Ovary (tissue), 10 donors: ENCODE measurements at places on chromosomes 7 and 10. TPM values are rescaled to one million over a fixed set of nuclear protein-coding genes. Genes with fewer than 3 reads are reported as not detected.

DNA sequence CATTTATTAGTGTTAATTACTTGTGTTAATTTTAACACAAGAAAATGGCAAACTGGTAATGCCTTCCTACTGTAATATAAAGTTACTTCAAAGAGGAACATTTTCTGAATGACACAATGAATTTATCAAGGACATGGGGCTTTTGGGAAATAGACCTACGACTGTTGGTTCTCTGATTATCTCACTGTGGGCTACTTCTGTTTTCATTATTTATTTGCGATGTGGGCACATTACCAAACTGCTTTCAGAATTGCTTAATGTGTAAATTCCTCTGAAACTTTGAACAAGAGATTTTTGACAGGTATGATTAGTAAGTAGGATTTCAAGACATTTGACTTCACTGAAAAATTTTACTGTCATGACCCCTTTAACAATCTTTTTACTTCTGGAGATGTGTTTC lies 535.6 kb downstream of the CNTNAP2 start:
- no peaks in the 10 kb centered on the region for H3K36me3 ChIP-seq
- H3K27ac ChIP-seq: no peak overlapping the region
- DNase-seq: no peak
- no peak overlapping the region for H3K4me3 ChIP-seq
- no peaks in the 10 kb centered on the region for H3K27me3 ChIP-seq
- H3K4me1 ChIP-seq: no peaks in the 10 kb centered on the region

GRCh38 chr7:20450536-20450935 lies 119.8 kb downstream of the ITGB8 start:
- no peak for DNase-seq
- H3K36me3 ChIP-seq: no peaks in the 10 kb centered on the region
- H3K27ac ChIP-seq: no peak overlapping the region
- no peak overlapping the region for H3K4me3 ChIP-seq

DNA sequence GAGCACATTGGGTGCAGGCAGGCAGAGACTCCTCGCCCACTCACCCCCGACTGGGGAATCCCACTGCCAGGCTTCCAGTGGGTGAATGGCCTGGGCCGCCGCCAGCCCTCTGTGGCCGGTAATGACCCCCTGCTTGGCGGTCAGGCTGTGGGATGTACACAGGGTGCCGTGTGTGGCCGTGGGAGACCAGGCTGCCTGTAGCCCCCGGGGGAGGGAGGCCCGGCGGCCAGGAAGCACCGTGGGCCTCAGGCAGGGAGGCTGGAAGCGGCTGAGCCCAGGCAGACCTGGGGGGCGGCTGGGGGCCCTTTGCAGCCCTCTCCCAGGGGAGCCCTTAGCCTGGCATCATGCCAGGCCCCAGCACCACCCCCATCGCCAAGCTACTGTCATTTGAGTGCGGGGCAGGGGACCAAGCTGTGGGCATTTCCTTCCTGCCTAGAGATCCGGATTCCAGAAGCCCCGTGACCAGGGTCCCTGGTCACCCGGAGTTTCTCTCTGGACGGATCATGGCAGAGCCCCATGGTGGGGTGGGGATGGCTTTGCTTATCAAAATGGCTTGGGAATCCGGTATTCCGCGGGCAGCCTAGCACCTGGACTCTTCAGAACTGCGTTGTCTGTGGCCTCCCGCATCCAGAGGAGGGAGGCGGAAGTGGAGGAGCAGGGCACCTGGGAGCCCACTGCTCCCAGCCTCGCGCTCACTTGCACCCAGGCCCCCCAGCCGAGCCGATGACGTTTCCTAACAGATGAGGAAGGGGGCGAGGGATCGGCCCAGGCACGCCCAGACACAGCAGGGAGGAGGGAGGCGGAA lies 1.1 kb downstream of the TTYH3 start:
- peak; percentile 82 for DNase-seq
- peak overlapping the region; percentile 66 for H3K27ac ChIP-seq
- peaks cover 22% of the 10 kb centered on the region for H3K4me1 ChIP-seq
- no peaks in the 10 kb centered on the region for H3K27me3 ChIP-seq
- no peaks in the 10 kb centered on the region for H3K36me3 ChIP-seq

- H3K27ac ChIP-seq: no peak overlapping the region
- no peaks in the 10 kb centered on the region for H3K36me3 ChIP-seq
- no peak for DNase-seq
Observed at GRCh38 chr10:116490028-116490662, 55.6 kb upstream of the PNLIP start.

DNA sequence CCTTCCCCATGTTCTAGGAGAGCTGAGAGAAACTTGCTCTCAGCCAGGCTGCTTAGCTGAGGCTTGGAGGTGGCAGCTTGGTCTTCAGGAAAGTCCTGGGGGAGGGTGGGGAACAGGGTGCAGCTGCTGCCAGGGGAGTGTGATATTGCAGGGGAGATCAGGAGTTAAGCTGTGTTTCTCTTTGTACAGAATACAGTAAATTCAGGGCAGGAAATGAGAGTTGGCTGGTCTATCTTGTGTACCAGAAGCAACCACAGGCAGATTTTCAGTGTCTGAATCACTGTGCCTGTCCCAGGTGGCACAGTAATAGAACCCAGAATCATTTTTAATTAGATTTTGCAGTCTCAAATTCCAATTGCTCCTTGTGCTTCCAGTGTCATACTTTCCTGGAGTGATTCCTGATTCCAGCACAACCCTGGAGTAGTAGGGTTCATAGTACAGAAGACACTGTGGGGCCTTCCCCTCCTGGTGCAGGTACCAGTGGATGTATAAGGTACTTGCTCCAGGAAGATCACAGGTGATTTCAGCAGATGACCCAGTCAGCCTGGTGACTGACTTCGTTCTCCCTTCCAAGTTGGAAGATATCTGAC lies 94.0 kb upstream of the TARP start:
- no peak overlapping the region for H3K4me3 ChIP-seq
- DNase-seq: no peak
- H3K27ac ChIP-seq: no peak overlapping the region
- H3K4me1 ChIP-seq: no peaks in the 10 kb centered on the region

DNA sequence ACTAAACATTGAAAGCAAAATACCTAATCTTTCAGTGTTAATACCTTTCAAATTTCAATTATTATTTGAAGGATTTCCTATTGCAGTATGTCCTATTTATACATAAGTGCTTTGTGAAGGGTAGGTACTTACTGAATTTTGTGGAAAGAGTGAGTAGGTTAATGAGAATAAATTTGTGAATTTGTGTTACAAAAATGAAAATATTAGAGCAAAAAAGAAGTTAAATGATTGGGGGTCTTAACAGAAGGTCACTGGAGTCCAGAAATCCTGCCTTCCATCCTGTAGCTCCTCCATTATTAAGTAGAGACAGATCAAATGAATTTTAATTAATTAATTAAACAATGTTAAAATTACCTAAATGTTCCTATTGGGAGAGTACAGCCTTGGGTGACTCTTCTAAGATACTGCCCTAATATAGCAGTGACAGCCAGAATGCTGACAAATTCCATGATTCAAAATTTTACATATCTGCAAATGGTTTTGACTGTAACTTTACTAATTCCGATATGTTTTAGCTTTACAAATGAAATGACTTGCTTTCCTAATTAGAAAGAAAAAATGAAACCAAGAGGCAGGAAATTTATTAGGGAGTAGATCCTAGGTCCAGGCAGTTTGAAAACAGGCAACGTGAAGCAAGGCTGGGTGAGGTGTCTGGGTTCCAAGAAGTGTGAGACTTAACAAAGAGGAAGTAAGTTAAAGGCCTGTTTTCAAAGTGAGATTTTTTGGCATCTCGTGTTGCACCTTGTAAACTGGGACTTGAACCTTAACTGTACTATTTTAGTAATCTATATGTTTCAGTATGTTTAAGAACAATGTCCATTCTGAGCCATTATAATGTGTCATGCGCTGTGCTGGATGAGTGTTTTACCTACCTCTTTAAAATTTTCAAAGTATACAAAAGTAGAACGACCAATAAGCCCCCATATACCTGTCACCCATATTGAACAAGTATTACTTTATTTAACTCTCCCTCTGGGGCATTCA lies 1.5 kb downstream of the PIK3CG start:
- no peaks in the 10 kb centered on the region for H3K27me3 ChIP-seq
- DNase-seq: no peak
- H3K36me3 ChIP-seq: no peaks in the 10 kb centered on the region

- H3K27ac ChIP-seq: no peak overlapping the region
- no peak overlapping the region for H3K4me3 ChIP-seq
- DNase-seq: no peak
Observed at GRCh38 chr7:111159426-111159825, 68.5 kb downstream of the LRRN3 start.

- no peak for DNase-seq
- no peaks in the 10 kb centered on the region for H3K36me3 ChIP-seq
- no peaks in the 10 kb centered on the region for H3K4me1 ChIP-seq
- no peak overlapping the region for H3K4me3 ChIP-seq
Observed at GRCh38 chr10:82821043-82821442, 946.0 kb downstream of the NRG3 start.

GRCh38 chr10:71647526-71648253 lies 71.9 kb downstream of the C10orf105 start:
- no peak overlapping the region for H3K4me3 ChIP-seq
- no peak for DNase-seq
- no peaks in the 10 kb centered on the region for H3K27me3 ChIP-seq
- no peaks in the 10 kb centered on the region for H3K4me1 ChIP-seq
- H3K27ac ChIP-seq: no peak overlapping the region

- no peak overlapping the region for H3K4me3 ChIP-seq
- H3K27ac ChIP-seq: no peak overlapping the region
- DNase-seq: no peak
Observed at GRCh38 chr7:16586081-16586874, 59.3 kb downstream of the ANKMY2 start.

DNA sequence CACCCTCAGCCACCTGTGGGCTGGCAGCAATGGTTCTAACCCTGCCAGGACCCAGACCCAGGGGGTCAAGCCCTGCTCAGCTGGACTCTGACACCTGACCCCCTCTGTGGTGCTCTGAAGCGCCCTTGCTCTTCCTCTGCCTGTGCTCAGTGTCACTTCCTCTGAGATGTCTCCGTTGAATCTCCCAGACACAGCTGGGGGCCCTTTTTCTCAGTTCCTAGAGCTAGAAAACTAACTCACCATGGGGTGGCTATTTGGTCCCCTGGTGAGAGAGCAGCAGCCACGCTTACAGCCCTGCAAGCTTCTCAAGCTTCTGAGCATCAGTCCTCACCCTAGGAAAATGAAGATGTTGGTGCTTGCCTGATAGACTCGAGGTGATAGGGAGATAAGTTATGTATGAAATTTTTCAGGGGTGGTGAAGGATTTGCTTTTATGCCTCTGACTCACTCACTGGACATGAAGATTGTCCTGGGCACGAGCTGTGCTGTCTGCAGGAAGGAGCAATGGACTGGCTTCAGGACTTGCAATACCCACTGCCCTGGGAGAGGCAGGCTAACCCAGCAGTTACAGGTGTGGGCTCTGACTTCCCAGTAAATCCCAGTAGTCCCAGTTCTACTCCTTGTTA lies 29.6 kb downstream of the COL13A1 start:
- no peaks in the 10 kb centered on the region for H3K27me3 ChIP-seq
- no peak for DNase-seq
- no peaks in the 10 kb centered on the region for H3K4me1 ChIP-seq
- no peak overlapping the region for H3K4me3 ChIP-seq
- H3K27ac ChIP-seq: no peak overlapping the region

GRCh38 chr7:1953199-1954190 lies 279.2 kb downstream of the MAD1L1 start:
- H3K4me1 ChIP-seq: peaks cover 3% of the 10 kb centered on the region
- H3K27ac ChIP-seq: no peak overlapping the region
- no peak for DNase-seq
- no peaks in the 10 kb centered on the region for H3K36me3 ChIP-seq

DNA sequence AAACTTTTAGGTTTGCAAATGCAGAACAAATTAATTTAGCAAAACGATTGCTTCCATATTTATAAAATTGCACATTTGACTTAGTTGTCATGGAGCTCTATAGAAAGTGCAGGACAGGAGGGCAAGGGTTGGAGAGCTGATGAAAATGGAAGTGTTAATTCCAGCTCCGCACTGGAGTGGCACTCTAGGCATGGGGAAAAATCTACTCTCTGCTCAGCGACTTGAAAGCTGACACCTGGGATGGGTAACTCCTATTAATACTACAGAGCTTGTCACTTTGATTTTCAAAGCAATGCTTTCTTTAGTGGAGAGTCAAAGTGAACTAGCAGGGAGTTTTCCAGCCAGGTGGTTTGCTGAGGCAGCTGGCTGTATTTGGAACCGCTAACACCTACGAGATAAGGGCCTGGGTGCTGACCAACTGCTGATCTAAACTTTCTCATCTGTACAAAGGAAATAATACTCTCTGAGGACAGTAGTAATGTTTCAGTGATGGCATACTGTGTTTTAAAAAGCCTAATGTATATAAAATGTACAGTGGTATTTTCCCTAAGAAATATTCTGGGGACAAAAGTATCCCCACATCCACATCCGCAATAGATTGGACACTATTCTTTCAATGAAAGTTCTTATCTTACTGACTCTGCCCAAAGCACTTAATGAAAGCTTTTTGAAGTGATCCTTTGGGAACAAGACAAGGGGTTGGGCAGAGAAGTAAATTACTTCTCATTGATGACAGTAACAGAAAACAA lies 444.3 kb downstream of the GPAM start:
- no peak for DNase-seq
- no peaks in the 10 kb centered on the region for H3K4me1 ChIP-seq
- H3K4me3 ChIP-seq: no peak overlapping the region
- H3K27ac ChIP-seq: no peak overlapping the region

GRCh38 chr7:95303013-95303905 lies 21.1 kb downstream of the PON1 start:
- no peaks in the 10 kb centered on the region for H3K36me3 ChIP-seq
- H3K27ac ChIP-seq: no peak overlapping the region
- no peak for DNase-seq

DNA sequence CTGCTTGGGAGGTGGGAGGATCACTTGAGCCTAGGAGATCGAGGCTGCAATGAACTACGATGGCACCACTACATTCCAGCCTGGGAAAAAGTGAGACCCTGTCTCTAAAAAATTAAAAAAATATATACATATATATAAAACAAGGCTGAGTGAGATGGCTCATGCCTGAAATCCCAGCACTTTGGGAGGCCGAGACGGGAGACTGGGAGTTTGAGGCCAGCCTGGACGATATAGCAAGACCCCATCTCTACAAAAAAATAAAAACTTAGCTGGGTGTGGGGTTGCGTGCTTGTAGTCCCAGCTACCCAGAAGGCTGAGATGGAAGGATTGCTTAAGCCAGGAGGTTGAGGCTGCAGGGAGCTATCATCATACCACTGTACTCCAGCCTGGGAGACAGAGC lies 87.6 kb downstream of the CARD11 start:
- H3K4me1 ChIP-seq: no peaks in the 10 kb centered on the region
- H3K27me3 ChIP-seq: no peaks in the 10 kb centered on the region
- H3K36me3 ChIP-seq: no peaks in the 10 kb centered on the region
- no peak overlapping the region for H3K27ac ChIP-seq

MSRB2 gene
- polyA plus RNA-seq: 37.1 TPM

NKX2-3 gene
- 0.07 TPM for polyA plus RNA-seq

SVIL gene
- polyA plus RNA-seq: 52.9 TPM

PRR15 gene
- polyA plus RNA-seq: 18.5 TPM

RADIL gene
- 2.8 TPM for polyA plus RNA-seq

AKR1D1 gene
- not detected for polyA plus RNA-seq

SORCS1 gene
- polyA plus RNA-seq: 0.22 TPM

IL6 gene
- 4.1 TPM for polyA plus RNA-seq
